ENCODE measurements at places on chromosomes 1 and 21.

DNA sequence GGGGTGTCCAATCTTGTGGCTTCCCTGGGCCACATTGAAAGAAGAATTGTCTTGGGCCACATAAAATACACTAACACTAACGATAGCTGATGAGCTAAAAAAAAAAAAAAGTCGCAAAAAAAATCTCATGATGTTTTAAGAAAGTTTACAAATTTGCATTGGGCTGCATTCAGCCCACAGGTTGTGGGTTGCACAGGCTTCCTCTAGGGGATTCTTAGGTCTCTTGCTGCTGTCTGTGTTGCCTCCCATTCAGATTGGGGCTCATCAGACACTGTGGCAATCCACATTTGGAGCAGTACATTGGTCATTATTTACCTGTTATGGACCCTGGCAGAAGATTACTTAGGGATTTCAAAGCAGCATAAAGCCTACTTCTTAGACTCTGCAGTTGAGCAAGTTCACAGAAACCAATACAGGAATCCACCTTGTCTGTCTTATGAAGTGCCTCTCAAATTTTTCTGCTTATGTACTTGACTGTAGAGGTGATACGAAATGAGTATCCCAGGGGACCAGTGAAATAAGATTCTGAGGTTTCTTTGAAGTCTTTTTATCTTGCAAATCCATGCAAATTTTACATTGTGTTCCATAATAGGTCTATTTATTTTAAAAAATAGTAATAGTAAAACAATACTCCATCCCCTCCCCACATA lies 205.5 kb downstream of the RPS6KC1 start:
- no peak for DNase-seq

- peak; percentile 48 for DNase-seq
Observed at GRCh38 chr1:23171181-23171755, 2.6 kb upstream of the LUZP1 start.

DNA sequence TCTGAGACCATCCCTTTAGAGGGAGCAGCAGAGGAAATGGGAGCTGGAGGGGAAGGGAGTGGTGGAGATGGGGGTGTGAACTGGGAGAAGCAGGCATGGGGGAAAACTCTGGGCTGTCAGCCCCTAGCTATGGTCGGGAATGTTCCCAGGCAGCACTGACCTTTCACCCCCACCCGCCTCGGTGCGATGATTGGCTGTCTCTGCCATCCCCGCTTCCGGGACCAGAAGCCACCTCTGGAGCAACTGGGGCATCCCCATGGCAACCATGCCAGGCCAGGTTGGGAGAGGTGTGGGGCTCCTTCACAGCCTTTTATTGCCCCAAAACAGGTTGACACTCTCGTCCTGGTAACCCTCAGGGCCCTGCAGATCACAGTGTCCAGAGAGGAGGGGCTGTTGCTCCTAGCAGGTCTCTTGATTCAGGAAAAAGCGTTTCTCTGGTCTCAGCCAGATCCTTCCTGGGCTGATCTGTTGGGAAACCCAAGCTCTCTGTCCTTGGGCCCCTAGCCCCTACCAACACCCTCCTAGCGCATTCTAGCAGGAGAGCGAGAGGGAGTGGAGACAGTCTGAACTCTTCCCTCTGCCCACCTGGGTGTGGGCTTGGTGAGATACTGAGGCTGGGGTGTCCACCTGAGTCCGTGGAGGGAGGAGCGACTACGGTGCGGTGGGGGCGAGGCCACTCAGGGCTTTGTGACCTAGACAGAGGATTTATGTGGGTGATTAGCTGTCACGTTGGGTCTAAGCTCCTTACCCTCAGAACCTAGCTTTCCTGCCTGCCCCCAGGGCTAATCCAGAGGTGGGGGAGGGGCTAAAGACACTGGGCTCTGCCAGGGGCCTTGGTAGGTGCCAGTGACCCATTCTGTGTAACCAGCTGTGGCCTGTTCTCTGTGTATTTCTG lies 12.2 kb upstream of the SLC6A9 start:
- no peak for DNase-seq

GRCh38 chr1:53683986-53684740 lies 54.8 kb downstream of the GLIS1 start:
- DNase-seq = no peak

- no peak for DNase-seq
Observed at GRCh38 chr1:174028495-174028894, 6.3 kb upstream of the RC3H1 start.

GRCh38 chr1:18058981-18059605 lies 48.5 kb upstream of the IGSF21 start:
- no peak for DNase-seq

DNA sequence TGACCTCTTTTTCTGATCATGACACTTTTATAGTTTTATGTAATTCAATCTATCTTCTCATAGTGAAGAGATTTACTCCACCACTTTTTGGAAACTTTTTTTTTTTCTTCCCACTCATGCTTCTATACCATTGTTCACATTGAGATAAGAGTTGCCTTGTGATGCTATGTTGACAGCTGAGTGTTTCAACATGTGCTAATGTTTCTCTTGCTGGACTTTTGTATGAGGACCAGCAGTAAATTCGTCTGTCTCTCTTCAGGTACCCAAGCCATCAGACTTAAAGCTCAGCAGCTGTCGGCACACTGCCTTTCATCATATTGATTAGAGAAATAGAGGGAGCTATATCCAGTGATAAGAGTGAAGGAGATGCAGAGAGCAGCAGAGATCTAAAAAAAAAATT lies 227.0 kb downstream of the GRIK1 start:
- DNase-seq = no peak

DNA sequence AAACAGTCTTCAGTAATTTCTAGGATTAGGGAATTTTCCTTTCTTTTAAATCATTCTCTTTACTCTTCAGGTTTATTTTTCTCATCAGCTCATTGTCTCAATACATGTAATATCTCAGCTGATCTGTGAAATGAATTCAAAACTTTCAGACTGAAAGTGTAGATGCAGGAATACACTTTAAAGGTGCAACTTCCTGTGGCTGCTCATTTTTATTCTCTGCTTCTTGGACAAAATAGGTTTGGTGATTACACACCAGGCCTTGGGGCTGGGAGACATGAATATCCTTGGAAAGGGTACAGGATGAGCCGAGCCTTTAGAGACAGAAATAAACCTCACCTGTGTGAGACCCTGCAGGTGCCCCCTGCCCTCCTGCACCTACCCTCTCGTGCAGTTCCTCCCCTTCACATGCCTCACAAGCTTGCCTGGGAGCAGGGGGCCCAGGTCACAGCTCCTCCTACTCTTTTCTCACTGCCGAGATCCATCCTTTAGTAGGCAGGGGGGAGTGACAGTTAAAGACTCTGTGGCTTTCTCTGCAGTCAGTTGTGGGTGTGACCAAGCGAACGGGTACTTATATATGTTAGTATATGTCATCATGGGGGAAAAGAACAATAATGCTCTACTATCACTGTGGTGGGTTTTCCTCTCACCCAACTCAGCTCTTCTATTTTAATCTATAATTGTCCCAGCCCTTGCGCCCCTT lies 23.6 kb downstream of the XCL2 start:
- DNase-seq = no peak

DNA sequence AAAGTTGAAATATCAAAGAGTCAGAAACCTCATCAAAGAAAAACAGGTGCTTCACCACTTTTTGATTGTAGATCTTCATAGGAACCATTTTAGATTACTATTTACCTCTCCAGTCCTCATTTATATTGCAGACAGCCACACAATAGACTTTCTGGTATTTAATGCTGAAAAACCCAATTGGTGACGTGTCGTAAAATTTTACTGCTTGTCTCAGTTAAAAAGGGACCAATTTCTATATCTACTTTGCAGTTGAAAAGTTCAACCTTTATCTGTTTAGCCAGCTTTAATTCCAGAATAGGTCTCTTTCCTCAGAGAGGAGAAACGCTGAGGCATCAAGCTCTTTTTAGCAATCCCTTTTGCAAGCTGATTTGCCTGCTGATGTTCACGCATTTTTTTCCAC lies 1722.4 kb downstream of the PLA2G4A start:
- DNase-seq = no peak

DNA sequence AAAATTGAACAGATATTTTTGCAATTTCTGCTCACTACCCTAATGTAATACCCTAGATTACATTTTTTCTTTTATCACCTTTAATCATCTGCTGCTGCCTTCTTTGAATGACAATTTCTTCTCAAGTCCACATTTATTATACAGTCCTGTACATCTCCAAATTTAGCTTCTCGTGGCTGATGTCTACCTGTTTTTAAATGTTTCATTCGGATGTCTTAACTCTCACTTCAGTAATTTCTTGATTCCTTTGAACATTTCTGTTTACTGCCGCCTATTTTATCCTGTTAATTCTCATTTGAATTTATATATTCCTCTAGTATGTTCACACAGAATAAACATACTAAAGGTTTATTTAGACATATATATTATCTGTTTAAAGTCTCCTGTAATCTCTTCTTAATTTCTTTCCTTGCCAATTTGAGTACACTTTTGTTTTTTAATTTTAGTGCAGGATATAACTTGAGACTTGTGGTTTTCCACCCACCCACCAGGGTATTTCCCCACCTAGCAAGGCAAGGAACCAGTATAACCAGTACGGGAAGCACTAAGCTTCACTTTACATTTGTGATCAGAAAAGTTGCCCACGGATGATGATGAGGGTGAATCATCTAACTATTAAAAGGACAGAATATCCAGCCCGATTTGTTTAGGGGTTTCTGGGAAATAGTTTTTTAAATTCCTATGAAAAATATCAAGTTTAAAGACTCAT lies 12.7 kb downstream of the INSL5 start:
- no peak for DNase-seq

DNA sequence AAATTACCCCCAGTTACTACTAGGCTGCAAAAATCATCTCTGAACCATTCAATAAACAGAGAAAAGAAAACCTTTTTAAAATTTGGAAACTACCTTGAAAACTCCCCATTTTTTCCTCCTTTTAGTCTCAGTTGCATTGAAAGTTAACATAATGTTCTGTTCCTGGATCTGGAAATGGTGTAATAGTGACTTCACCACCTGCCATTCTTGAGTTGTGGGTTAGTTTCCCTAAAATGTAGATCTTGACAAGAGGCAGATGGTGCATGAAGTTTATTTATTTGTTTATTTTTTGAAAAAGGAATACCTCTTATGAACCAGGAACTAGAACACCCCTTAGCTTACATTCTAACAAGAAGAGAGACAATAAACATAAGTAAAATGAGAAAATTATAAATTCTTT lies 72.8 kb downstream of the ATF6 start:
- no peak for DNase-seq

GRCh38 chr1:185534801-185535200 lies 199.4 kb upstream of the HMCN1 start:
- DNase-seq = no peak

DNA sequence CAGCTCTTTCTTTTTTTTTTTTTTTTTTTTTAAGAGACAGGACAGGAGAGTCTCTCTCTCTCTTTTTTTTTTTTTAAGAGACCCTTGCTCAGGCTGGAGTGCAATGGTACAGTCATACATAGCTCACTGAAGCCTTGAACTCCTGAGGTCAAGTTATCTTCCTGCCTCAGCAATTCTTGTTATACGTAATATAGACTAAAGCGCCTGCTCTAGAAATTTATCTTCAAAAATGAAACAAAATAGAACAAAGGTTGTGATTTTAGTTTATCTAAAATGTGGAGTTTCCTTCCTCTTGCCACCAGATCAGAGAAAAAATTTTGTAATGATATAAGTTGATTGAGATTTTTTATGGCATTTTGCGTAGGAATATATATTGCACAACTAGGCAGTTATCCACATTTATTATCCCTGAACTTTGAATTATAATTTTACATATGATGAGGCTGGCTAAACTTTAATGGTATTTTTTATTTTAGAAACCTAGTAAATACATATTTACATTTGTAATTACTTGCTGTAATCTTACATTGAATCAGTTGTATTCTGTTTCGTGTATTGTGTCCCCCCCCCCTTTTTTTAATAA lies 44.2 kb downstream of the MTF2 start:
- DNase-seq = no peak

DNA sequence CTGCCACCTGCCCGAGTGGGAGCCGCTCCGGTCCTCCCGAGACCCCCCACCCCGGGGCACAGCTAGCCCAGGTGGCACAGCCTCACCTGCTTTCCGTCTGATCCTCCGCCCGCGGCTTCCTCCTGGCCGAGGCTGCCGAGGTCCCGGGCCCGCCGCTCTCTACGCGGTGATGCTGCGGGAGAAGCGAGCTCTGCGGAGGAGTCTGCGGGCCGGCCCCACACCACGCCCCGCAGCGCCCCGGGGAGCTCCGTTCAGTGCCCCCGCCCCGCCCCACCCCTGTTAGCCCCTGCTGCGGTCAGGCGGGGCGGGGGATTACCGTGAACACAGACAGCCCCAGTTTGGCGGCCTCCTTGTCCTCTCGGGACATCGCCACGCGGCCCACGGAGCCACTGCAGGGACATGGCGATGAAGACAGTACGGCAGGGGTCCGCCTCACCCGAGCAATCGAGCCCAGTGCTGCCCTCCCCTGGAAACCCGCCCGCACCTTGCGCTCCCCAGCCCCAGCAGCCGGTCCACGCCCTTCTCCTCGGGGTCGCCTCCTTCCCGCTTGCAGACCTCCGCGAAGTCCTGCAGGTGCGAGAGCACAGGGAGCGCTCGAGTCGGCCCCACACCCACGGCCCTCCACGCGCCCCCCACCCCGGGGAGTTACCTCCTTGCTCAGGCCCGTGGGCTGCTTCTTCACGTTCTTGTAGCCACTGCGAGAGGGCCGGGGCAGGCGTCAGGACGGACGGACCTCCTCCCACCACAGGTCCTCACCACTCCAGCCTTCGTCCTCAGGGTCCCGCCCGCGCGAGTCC lies 933 bp downstream of the C1orf35 start:
- no peak for DNase-seq

DNA sequence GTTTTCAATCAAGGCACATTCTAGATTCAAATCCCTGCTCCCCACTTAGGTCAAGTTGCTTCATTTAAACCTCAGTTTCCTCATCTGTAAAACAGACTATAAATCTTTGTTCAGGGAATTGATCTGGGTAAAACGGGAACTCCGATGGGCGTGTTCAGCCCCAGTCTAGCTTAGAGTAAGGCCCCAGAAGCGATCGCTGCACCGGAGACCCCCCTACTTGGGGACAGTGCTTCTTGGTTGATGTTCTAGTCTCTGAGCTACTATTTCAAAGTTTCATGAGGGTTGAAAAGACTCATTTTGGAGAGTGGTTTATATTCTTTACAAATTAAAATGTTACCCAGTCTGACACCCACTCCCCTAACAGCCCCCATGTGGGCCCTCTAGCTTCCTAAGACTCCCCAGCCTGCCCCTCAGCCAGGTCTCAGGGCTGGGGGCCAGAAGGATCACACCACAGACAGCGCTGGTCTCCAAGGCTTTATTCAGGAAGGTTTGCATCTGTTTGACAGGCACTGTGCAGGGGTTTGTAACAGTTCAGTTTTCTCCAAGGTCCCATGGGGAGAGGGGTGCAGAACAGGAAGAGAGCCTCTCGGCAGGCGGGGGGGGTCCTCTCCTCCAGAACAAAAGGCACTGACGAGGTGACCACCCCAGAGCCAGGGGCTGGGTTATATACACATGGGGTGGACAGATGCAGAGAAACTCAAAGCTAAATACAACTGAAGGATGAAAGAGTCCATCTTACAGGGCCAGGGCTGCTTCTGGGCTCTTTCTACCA lies 82.9 kb downstream of the STUM start:
- no peak for DNase-seq

- DNase-seq = peak; percentile 12
Observed at GRCh38 chr1:93519199-93519829, 71.4 kb downstream of the FNBP1L start.

- DNase-seq = peak; percentile 22
Observed at GRCh38 chr1:233668146-233668724, 54.3 kb downstream of the KCNK1 start.

GRCh38 chr1:174954073-174954460 lies 45.7 kb upstream of the CACYBP start:
- no peak for DNase-seq
